ENCODE measurements at places on chromosomes 6 and 20. TPM values are rescaled to one million over a fixed set of nuclear protein-coding genes. Genes with fewer than 3 reads are reported as not detected.
A peak's percentile ranks its signal among the peaks of the same experiment; 100 is the strongest.

DNA sequence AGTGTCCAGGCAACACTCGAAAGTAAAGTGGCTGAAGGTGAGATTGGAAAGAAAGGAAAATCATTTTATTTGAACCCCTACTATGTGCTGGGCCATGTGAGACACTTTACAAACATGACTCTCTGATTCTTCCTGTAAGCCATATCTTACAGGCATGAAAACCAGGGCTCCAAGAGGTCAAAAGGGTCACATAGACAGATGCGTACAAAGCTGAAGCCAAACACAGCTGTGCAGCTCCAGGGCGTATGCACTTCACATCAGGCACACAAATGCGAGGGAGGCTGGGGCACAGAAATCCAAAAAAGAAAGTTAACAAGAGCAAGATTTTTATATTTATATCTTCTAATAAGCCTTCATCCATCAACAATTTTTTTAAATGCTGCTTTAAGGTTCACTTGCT lies 176.5 kb downstream of the PHACTR1 start:
- no peak for DNase-seq

DNA sequence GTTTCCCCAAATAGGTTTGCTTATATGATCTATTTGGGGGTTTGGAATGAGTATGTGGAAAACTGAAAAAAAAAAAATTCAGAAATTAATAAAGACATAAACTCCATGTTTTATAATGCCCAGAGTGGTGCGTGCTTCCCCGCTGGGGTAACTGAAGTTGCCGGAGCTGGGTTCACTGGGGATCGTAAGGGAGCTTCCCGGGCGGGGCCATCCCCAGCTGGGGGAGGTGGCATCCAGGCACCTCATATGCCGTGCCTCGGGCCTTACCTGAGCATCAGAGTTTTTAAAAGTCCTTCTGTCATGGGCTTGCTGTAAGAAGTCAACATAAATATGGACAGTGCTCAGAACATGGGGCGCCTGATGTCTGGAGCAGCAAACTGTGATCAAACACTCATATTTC lies 17.9 kb upstream of the RAMACL start:
- no peak for DNase-seq

Gene GCM1
- total RNA-seq: not detected

DNA sequence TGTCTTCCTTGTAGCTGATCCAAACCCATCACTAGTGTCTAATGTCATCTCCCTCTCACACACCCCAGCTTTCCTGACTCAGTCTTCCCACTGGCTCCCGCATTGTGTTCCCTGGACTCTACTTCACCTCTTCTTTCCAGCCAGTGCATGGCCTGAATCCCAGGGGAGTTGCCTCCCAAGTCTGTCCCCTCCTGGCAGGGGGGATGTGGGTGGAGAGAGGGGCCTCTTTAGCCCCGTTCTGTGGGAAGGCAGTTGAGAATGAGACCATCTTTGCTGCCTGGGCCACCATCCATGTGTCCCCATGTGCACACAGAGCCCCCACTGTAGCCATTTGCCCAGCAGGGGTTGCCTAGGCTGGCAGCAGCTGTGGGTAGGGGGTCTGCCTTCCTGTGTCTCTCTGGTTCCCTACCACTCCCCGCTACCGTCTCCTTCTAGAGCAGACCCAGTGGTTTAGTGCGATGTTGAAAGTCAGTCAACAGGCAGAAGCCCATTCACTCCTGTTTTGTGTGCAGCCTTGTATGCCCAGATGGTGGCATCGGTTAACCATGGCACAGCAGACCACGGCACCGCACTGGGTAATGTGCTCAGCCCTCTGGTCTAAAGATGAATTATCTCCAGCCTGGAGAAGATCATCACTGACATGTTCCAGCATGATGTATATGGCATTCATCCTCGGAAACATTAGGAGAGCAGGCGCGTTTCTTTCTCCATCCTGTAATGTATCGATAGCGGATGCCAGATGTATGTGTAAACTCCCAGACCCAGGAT lies 178.8 kb upstream of the SNX9 start:
- DNase-seq: peak; percentile 36

DNA sequence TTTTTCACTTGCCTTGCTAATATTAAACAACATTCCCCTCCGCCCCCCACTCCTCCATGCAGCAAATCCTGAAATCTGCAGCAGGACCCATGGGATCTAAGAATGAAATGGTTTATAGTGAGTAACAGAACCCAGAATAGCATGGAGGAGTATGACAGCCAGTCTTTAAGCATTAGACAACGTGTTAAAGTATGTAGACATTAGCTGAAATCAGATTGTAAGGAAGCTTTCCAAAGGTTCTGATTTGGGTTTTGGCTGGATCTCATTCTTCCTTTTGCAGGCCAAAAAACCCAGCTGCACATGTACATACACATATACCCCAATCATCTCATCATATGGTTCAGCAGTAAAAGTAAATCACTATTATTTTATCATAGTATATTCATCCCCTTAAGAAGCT lies 126.5 kb downstream of the GJA10 start:
- DNase-seq: no peak

DNA sequence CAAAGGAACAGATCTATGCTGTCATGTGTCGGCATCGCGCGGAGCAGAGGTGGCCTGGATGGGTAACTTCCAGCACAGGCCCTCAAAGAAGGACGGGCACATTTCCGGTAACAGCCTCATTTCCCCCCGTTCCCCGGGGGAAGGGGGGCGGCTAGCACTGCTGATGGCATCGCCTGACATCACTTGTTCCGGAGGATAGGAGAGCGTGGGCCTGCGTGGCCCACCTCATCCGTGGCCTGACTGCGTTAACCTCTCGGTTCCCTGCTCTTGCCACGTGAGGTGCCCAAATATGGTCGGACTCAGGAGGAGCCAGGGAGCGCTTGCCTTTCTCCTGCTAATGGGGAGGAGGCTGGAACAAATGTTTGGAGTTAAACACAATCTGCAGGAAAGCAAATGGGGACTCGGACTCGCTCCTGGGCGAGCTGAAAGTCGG lies at the start of gene AKAP12:
Gene AKAP12 (plus strand): TSS at position 365 of the 433 bp plus-strand sequence. CDS start 596 bp downstream, outside the sequence.
- peak; percentile 27 for DNase-seq
